ENCODE measurements at places on chromosomes 11 and 22.

- DNase-seq, result peak; percentile 44
These were observed 20.0 kb downstream of the MARK2 start for GRCh38 chr11:63858628-63859550.

GRCh38 chr22:48592488-48592887, 1235.2 kb downstream of the BRD1 start:
- DNase-seq, result no peak

DNA sequence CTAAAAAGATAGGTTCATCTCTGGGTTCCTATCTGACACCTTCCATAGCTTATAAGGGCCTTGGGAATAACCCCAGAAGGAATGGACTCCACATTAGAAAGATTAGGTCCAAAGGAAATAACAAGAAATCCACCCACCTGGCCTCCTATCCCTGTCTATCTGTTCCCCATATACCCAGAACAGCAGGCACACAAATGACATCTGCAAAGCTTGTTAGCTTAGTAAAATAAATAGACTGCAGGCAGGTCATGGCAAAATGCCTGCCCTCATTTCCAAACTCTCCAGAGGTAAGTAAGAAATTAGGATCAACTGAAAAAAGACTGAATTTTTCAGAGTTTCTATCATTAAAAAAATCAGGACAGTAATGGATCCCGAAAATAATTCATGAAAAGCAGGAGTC, 489.5 kb downstream of the DLG2 start:
- DNase-seq, result no peak

GRCh38 chr11:16759857-16760508, 21.5 kb downstream of the C11orf58 start:
- no peak for DNase-seq

DNA sequence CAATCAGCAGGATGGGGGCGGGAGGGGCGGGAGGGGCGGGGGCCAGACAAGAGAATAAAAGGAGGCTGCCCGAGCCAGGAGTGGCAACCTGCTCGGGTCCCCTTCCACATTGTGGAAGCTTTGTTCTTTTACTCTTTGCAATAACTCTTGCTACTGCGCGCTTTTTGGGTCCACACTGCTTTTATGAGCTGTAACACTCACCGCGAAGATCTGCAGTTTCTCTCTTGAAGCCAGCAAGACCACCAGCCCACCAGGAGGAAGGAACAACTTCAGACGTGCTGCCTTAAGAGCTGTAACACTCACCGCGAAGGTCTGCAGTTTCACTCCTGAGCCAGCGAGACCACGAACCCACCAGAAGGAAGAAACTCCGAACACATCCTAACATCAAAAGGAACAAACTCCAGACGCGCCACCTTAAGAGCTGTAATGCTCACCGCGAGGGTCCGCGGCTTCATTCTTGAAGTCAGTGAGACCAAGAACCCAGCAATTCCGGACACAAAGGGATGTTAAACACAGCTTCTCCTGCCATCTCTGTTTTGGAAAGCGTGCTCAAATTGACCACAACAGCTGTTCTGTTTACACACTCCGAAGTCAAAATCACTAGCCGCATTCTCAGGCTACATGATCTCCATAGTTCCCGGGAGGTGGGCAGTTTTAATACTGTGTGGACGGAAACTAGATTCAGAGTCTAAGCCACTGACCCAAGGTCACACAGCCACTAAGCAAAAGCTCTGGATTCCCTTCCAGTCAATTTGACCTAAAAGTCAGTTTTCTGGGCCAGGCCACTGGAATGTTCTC, 11.9 kb downstream of the PLAAT2 start:
- DNase-seq, result no peak

DNA sequence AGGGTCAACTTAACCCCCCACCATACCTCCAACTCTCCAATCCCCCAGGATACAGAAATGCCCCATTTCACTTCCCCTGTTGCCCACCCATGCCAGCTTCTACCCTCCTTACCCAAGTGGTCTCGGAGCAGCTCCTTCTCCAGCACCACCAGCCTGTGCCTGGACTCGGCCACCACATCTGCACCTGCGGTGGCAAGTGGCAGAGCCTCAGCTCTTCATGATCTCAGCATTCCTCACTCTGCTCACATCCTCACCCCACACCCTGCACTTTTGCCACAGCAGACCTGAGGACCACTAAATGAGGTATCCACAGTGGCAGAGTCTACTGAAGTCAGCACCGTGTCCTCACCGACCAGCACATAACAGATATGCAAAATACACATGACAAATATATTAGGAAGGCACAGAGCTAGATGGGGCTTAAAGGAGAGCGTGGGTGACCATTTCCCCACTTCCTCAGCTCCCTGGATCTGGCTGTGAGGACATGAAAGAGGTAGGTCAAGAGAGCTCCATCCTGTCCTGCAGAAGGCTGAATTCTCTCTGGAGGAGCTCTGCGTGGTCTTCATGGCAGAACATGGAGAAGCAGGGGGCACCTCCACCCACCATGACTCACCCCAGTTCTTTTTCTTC, 9.7 kb downstream of the NHERF4 start:
- DNase-seq, result no peak

- no peak for DNase-seq
These were observed 18.8 kb upstream of the ST3GAL4 start for GRCh38 chr11:126336671-126337101.

GRCh38 chr11:12802418-12803085, 128.3 kb downstream of the TEAD1 start:
- peak; percentile 91 for DNase-seq

- no peak for DNase-seq
These were observed 23.2 kb downstream of the MED15 start for GRCh38 chr22:20530368-20531153.

DNA sequence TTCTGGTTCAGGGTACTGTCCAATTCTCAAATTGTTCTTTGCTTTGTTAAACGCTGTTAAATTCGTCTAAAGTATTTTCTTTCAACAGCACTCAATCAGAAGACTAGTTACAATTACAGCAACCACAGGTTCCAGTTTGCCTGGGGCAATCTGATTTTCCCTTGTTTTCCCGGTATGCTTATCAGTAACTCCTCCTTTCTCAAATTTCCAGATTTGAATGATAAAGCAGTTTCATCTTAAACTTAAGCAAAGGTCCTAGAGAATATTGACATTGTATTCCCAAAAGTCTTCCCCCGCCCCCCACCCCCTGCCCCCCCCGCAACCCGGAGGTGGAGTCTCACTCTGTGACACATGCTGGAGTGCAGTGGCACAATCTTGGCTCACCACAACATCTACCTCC, 10.5 kb upstream of the USP28 start:
- no peak for DNase-seq

- DNase-seq, result no peak
These were observed 369.9 kb downstream of the LUZP2 start for GRCh38 chr11:24866743-24867142.

DNA sequence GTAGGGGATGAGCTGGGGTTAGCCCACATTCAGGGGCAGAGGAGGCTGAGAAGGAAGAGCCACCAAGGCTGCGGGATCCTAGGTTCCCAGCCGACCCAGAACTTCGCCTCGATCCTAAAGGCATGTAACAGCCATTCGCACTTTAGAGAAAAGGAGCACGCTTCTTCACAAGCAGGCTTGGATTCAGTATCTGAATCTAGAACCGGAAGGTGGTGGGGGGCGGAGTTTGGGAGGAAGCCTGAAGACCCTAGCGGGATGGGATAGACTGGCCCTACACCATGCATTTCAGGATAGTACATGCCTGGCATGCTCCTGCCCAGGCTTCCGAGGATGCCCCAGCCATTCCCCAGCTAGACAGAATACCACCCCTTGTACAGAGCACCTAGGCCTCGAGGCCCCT, 4.4 kb downstream of the SCARF2 start:
- no peak for DNase-seq

GRCh38 chr11:1336836-1337646, 27.6 kb upstream of the TOLLIP start:
- DNase-seq, result no peak

DNA sequence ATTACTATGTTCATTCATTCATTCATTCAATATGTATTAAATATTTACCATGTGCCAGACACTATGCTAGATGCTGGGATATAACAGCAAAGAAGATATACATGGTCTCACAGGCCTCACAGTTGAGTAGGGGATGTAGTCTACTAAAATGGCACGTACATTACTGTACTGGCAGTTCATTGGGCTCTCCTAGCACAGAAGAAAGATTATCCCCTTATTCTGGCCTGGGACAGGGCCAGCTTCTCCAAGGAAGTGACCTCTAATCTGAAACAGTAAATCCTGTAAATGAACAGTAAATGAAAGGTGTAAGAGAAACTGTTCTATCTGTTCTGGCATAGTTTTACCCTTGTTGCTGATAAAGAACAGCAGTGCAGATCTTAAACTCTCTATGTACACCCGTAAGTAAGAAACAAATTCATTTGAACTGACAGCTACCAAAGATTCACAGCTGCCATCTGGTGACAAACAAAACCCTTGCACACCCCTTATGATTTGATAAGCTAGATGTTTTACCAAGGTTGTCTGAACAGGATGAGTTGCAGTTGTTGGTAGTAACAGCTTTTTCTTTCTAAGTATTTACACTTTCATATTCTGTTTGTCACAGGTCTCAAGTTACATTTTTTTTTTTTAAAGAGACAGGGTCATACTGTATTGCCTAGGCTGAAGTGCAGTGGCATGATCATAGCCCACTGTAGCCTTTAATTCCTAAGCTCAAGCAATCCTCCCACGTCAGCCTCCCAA, 263.1 kb downstream of the TMEM135 start:
- no peak for DNase-seq

- no peak for DNase-seq
These were observed 1.2 kb upstream of the MS4A2 start for GRCh38 chr11:60087239-60087638.

- peak; percentile 61 for DNase-seq
These were observed 84.1 kb downstream of the LARGE2 start for GRCh38 chr11:46006418-46007070.

GRCh38 chr22:21025266-21025665, 7.1 kb downstream of the SLC7A4 start:
- DNase-seq, result no peak

DNA sequence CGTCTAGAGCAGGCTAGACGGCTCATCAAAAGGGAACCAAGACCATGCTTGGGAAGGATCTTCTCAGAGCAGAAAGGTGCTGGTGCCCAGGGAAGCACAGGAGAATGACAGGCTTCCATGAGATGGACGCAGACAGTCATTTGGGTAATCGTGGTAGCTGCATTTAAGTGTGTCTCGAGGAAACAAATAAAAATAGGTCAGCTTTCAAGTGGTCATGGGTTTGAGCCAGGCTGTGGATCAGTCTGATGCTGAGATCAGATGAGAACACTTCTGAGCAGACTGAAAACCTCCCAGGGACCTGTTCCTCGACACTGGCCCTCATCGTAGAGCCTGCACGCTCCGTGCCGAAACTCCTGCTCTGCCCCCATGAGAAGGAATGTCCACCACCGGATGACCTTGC, 4.7 kb downstream of the CARS1 start:
- no peak for DNase-seq

GRCh38 chr22:26553056-26553752, 36.7 kb downstream of the TPST2 start:
- no peak for DNase-seq

- DNase-seq, result no peak
These were observed 15.9 kb downstream of the CRELD2 start for GRCh38 chr22:49934160-49934890.

DNA sequence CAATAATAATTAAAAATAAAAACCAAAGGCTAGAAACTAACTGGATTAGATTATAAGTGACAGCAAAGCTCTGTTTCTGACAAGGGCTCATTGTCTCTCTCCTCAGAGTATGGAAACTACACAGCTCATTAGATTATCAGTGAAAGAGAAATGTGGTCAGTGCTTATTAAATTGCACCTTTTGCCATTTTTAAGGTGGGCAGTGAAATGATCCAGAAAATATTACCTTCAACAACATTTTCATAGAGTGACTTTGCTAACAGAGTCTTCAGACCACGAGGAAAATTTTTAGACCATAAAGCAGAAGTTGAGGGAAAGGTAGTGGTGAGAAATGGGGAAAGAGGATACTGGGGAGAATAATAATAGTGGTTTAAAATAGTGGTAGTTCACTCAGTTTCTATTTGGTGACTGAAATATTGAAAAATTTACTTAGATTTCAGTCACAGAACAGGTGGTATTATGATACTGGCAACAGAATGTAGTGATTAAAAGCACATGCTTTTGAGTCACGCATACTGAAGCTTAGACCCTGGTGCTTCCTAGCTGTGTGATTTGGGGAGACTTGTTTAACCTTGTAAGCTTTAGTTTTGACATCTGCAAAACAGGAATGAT, 684.0 kb upstream of the CCDC90B start:
- DNase-seq, result no peak

GRCh38 chr11:63999349-64000025, 13.2 kb downstream of the OTUB1 start:
- no peak for DNase-seq

DNA sequence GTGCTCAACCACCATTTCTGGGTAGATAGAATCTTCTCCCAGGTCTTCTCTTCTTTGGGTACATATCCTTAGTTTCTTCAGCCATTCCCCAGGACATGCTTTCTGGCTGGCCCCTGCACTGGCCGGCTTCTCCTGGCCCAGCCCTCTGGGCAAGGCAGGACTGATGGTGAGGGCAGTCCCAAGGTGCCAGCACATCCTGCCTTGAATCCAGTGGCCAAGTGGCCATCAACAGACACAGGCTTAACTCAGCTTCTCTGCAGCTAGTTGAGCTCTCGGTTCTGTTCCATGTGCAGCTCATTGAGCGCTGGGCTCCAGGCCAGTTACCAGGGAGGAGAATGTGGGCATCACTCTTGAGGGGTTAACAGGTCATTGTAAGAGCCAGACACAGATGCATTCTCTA, 17.6 kb downstream of the SMIM38 start:
- DNase-seq, result no peak

DNA sequence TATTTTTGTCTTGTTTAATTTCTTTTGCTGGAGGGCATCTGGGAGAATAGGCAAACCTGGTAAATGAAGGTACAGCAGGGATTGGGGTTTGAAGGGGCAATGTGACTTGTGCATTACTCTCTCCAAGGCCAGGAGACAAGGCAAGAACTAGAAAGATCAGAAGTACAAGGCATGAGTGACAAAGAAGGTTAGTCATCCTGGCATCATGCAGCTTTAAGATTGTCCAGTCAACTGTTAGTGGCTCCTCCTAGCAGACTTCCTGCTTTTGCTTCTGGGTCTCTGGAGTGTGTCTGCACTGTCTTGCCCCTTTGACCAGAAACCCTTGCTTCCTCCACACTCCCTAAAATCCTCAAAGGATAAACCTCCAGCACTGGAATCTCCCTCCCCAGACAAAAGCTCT, 27.2 kb upstream of the GLYATL1 start:
- DNase-seq, result no peak

DNA sequence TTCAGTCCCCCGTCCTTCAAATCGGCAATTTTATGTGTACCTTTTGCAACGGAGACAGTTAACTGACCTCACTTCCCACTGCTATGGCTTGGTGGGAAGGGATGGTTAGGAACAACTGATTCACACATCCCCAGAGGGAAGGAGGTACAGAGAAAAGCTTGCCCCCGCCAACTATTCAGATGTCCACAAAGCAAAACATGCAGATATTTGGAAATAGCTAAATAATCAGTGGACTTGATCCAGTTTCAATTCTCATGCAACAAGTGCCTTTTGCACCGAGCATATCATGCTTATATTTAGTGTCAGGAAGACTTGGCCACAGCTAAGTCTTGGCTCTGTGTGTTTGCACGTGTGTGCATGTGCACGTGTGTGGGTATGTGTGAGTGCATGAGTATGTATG, 144.6 kb downstream of the SNX19 start:
- no peak for DNase-seq

Measured in glomerular endothelial cell (primary cell).